Foreskin melanocyte (primary cell): ENCODE measurements at places on chromosomes 2 and 18.

GRCh38 chr2:230416061-230416721 is at the start of gene SP100:
Gene SP100 (plus strand): TSS chr2:230416201. CDS start chr2:230416297, 96 bp downstream.
- peak; percentile 74 for DNase-seq

GRCh38 chr2:181198183-181198864 is 217.9 kb downstream of the UBE2E3 start:
- DNase-seq: no peak

DNA sequence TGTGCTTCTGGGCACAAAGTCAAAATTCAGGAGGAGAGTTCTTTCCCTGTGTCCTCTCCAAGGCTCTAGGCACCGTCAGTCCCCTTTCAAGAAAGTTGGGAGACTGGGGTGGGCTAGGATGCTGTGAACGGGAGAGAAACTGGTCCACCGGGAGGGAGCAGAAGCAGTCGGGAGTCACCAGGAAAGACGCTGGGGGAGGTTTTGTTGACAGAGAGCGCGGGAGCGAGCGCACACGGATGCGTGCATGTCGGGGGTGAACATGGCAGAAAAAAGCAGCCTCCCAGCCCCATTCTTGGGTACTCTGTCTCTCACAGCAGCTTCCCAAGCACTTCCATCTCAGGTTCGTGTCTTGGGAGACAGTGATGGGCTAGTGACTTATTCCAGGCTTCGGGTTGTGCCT is 97.1 kb upstream of the PXDN start:
- no peak for DNase-seq

DNA sequence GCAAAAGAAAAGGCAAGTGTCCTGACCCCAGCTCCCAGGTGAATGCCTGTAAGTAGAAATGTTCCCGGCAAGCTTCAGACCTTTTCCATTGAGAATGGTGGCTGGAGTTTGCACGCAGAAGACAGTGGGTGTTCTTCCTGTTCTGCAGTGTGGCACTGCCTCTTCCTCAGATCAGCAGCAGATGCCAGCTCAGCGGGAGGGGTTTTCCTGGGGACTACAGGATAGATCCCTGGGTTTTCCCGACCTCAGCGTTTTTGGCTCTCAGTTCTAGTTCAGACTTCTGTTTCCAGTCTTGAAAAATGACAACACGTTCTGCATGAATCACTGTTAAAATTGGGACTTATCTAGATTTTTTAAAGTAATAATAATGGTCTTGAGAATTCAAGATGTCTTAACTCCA is 39.2 kb downstream of the GRHL1 start:
- no peak for DNase-seq

- DNase-seq: no peak
These were observed 168.7 kb upstream of the FN1 start for GRCh38 chr2:215604606-215605005.

GRCh38 chr2:173086518-173087213 is 11.0 kb downstream of the MAP3K20 start:
- no peak for DNase-seq

DNA sequence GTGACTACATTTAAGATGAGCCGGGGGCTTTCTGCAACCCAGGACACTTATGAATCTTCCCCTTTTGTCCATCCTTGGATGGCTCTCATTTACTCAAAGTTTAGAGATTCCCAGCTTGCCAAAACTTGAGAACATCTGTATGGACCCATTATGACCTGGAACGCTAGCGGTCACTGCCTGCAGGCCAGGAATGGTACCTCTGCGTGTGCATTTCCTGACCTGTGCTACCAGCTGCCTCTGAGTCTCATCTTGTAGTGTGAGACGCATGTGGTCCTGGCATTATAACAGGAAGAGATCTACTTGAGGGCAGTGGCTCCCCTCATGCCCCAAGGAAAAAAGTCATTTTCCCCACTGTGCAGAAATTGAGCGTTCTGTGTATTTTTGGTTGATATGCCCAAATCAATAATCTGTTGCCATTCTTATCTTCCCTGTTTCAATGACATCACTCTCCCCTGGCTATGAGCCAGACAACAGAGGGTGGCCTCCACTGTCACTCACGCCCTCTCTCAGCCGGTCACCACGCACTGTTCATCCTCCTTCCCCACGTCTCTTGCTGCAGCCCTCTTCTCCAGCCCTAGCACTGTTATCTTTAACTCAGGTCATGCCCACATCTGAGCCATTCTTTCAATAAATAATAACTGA is 28.5 kb upstream of the NPAS2 start:
- no peak for DNase-seq
